ENCODE measurements at places on chromosomes 6 and 20. TPM values are rescaled to one million over a fixed set of nuclear protein-coding genes. Genes with fewer than 3 reads are reported as not detected.

DNA sequence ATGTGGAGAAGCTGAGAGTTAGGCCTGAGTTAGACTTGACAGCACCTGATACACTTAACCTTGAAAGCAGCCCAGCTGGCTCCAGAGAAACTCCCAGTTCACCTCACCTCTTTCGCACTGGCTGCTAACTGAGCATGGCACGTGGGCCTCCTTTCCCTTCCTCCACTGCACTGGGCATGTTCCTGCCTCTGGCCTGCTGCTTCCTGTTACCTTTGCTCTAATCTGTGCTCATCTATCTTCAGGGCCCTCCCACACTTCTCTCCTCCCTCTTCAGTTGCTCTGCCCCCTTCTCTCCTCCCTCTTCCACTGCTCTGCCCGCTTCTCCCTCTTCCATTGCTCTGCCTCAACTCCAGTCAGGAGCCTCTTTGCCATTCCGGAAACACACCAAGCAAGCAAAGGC is 13.7 kb upstream of the UBE2V1 start:
- peak; percentile 40 for DNase-seq

GRCh38 chr6:37062424-37062823 is 57.0 kb downstream of the FGD2 start:
- DNase-seq: no peak

The SAYSD1 gene
- total RNA-seq: 20.4 TPM

- no peak for DNase-seq
Observed at GRCh38 chr6:114051031-114051430, 80.1 kb upstream of the HDAC2 start.

The KIAA0408 gene
- 2.7 TPM for total RNA-seq

DNA sequence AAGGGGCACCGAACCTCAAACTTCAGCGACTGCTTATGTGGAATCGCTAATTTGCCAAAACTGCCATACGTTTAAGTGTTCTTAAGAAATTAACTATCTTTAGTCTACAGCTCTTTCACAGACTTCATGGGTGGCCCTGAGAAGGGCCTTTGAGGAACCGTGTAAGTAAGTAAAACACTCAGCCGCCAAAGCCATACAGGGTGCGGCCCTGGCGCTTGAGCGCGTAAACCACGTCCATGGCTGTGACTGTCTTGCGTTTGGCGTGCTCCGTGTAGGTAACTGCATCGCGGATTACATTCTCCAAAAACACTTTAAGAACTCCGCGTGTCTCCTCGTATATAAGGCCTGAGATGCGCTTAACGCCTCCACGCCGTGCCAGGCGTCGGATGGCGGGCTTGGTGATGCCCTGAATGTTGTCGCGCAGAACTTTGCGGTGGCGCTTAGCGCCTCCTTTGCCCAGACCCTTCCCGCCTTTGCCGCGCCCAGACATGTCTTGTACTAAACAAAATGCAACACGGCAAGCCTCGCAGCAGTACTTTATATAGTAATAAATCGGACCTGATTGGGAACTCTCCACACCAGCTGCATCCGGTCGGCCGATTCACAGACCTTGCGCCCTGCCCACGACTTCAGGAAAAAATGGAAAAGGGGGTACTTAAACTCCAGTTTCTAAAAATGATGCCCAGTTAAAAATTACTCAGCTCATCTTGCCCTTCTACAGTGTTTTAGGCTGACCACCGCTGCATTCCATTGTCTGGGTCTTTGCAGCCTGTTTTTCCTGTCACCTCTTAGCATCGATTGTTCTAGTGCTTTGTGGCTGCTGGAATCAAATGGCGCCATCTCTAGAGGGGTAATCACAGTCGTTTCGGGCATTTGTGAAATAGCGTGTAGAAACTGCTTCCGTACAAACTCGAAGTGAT is 38.9 kb downstream of the OR2B2 start:
- DNase-seq: peak; percentile 94

DNA sequence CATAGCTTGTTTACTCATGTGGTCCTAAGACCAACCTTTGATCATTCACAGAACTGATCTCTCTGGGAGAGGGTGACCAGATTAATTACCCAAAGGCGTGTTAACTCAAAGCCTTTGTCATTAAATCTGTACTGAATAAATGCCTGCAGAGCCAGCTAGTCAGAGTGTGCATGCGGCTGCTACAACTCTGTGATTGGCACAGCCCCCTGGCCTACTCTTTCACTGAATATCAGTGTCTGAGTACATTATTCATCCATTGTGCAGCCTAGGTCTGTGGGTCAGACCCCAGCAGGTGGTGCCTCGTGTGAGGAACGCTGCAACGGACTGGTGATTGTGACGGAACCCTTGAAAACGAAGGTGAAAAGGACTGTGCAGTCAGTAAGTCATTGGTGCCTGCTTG is 663.6 kb downstream of the PHF3 start:
- no peak for DNase-seq

DNA sequence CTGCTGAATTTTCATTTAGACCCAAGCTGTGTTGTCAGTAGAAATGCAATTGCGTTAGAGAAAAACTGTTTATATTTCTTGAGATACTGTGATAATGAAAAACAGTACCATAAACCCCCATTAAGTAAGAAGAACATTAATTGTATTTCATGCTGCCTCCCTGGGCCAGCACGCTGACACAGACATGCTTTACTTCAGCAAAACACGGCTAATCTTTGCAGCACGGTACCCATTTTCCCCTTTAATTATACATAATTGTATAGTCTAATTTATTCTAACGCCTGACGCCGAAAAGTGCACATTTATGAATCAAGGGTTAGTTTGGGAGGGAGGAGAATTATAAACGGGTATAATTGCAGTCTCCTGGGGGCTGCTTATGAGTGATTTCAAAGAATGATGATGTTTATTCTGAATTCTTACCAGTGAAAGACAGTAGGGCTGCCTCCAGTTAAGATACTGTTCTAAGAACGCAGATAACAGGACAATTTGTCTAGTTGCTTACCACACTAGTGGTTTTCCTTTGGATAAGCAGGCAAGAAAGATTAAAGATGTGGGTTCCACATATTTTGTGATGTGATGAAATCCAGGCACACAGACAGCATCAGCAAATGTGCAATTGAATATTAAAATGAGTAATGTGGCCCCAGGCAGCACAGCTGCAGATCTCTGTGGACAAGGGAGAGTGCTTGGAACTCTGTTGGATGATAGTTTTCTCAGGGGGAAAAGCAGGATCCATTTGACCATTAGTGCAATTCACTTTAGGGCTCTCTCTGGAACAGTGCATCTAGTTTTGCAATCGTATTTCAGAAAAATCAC is 4.7 kb upstream of the SULF2 start:
- no peak for DNase-seq

GRCh38 chr6:90397929-90398674 is 101.5 kb upstream of the BACH2 start:
- DNase-seq: peak; percentile 12

The BACH2 gene
- total RNA-seq: 6.9 TPM

The C6orf141 gene
- total RNA-seq: 2.2 TPM

DNA sequence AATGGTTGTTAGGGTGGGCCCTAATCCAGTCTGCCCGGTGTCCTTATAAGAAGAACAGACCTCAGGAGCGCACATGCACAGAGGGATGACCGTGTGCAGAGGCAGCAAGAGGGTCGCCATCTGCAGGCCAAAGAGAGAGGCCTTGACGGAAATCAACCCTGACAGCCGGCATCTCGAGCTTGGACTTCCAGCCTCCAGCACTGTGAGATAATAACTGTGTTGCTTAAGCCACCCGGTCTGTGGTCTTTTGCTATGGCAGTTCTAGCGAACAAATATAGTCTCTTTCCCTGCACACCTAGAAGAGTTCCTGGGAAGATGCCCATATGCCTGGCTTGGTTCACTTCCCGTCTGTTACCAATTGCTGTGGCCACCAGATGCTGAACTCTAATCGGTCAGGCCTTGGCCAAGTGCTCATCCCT is 35.3 kb upstream of the PTGIS start:
- no peak for DNase-seq
